ENCODE measurements at places on chromosomes 2 and 18. TPM values are rescaled to one million over a fixed set of nuclear protein-coding genes. Genes with fewer than 3 reads are reported as not detected.

GRCh38 chr2:207951734-207952470 is 73.4 kb downstream of the PLEKHM3 start:
- DNase-seq: no peak

- DNase-seq: no peak
Measured at GRCh38 chr2:209940936-209941335, 61.5 kb upstream of the RPE start.

GRCh38 chr18:12121175-12122042 is 27.8 kb downstream of the ANKRD62 start:
- no peak for DNase-seq

DNA sequence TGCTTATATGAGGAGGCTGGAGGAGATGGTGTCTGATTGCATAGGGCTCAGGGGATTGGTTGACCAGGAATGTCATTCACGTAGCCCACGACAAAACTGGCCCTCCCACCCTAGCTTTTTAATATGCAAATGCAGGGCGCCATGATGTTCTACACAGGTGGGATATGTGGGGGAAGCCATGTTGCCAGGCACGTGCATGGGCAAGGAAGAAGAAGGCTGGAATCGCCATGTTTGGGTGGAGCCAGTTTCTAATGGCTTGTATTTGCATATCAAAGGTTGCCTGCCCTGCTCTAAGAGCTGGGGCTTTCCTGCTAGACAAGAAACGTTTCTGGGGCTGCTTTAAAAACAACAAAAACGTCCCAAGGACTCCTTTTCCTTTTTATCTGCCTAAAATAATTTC is 26.5 kb upstream of the LINC00305 start:
- DNase-seq: no peak

NFATC1 gene
- total RNA-seq: 18.7 TPM

DNA sequence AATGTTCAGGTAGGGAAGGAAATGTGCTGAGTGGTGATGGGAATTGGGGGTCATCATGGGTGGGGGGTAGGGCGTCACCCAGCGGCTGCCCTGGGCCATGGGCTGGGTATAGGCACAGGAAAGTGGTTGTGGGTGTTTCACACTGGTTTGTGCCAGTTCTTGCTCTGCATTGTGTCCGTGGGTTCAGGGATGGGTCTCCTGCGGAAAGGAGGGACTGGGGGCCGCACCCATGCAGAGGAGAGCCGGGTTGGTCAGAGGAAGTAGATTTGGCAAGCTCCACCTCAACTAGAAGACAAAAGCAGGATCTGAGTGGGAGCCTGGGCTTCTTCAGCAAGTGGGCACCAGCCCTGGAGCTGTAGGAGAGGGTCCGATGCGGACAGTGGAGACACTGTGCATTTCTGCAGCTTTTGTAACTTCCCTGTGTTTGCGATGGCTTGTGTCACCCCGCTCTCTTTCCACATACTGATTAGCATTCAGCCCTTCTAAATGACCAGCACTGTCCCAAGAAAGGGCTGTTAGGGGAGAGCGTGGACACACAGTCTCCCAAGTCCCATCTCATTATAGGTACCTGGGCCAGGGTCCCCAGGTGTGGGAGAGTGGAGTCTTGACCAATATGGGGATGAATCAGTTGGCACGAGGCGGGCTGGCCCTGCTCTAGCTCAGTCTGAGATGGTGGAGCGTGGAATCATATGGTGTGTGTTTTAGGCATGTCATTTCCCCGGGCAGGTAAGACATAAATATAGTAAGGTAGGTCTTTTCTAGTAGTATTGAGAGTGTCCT is 67.2 kb downstream of the LRRFIP1 start:
- DNase-seq: no peak

DNA sequence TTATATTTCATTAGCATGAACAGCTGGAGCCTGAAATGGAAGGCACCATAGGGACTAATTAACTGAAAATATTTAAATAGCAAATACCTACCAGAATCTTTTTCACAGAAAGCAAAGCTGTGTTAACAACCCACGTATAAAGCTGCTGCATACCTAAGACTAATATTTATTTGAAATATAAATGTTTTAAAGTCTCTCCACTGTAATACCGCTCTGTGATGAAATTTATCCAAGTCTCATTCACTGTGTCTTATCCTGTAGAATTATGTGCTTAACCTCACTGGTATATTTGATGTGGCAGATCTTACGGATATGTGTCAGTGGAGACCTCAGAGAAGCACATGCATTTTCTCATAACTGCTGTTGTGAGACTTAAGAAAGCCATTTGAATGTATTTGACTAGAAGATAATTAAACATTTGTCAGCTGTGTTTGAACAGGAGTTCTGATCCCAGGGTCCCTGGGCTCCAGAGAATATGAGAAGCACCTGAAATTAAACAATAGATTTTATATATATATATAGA is 373.3 kb downstream of the ZNF804A start:
- no peak for DNase-seq

POTEJ gene
- not detected for total RNA-seq

SCYGR1 gene
- not detected for total RNA-seq

DNAH7 gene
- 0.25 TPM for total RNA-seq

GRCh38 chr2:208266553-208266893 is 468 bp downstream of the PIKFYVE start:
- no peak for DNase-seq

SLC40A1 gene
- total RNA-seq: 57.5 TPM

DNA sequence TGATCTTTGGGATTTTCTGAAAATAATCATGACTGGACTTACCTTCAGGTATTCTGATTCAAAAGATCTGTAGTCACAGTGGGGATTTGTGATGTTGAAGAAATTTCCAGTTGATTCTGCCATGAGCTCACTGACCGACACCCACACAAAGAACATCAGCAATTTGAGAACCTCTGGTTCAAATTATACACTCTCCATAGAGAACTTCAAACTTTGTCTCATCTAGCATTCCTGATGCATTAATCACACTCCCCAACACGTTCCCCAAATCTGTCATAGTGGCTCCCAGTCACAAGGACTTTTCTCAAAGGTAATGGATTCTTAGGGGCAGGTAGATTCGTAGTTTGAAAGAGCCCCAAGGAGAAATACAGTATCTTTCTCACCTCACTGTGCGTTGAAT is 584.3 kb downstream of the FBXO15 start:
- DNase-seq: no peak

GRCh38 chr2:154686162-154686561 is 12.3 kb upstream of the KCNJ3 start:
- DNase-seq: no peak

DNA sequence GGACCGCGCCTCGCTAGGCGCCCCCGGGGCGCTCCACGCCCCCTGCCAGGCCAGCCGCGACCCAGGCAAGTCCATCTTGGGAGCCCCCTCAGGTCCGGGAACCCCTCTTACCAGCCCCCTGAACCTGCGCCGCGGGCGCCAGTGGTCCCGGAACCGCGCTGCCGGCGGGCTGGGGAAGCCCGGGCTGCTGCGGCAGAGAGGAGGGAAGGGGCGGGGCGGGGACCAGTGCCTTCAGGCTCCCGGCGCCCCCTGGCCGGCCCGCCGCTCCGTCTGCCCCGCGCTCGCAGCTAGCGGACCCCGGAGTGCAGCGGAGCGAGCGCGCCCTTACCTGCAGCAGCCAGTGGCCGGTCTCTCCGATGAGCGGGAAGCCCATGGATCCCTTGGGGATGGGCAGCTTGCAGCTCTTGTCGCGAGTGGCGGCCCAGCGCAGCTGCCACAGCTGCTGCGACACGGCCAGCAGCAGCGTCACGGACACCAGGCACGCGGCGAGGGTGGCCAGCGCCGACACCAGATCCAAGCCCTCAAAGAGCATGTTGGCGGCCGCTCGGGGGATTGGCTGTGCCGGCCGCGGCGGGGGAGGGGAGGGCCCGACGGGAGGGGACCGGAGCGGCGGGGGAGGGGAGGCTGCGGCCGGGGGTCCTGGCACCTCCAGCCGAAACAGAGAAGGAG is at the start of gene CYP26B1:
TSS of gene CYP26B1 (minus strand) at position 560 of the 669 bp plus-strand sequence. CDS start at position 532, 28 bp downstream.
- peak; percentile 67 for DNase-seq

GRCh38 chr2:135490376-135490775 is 40.6 kb downstream of the ZRANB3 start:
- DNase-seq: no peak

USP34 gene
- 39.8 TPM for total RNA-seq

GRCh38 chr2:105872830-105873229 is 128.1 kb downstream of the NCK2 start:
- no peak for DNase-seq

IFT172 gene
- 22.4 TPM for total RNA-seq

UPP2 gene
- total RNA-seq: not detected

DNA sequence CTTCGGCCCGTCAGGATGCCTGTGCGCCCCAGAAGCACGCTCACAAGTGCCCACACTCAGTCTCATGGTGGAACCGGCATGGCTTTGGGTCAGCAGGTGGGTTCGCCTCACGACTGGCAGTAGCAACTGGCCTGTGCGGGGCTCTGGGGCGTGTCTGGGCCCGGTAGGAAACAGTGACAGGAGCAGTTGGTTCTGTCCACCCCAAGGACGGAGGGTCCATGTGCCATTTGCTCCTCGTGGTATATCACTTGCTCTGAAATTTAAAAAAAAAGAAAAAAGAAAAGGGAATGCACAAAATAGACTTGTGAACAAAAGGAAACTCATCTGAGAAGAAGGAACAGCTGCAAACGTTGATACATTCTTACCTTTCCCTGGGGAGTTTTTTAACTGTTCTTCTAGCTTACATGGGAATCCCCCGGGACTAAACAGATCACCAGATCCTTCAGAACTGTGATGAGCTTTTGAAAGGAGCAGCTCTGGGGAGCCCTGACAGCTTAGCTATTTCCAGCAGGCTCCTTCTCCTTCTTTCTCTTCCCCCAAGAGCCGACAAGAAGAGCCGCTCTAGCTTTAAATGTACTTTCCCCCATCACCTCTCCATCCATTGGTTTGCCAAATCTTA is 42.8 kb downstream of the TRAPPC12 start:
- no peak for DNase-seq

- DNase-seq: peak; percentile 35
Measured at GRCh38 chr2:239246723-239247122, 154.1 kb downstream of the HDAC4 start.

- no peak for DNase-seq
Measured at GRCh38 chr2:101883860-101884259, 107.9 kb upstream of the IL1R2 start.

CPO gene
- 0.27 TPM for total RNA-seq

- no peak for DNase-seq
Measured at GRCh38 chr2:152421521-152422370, 86.8 kb downstream of the FMNL2 start.

DNA sequence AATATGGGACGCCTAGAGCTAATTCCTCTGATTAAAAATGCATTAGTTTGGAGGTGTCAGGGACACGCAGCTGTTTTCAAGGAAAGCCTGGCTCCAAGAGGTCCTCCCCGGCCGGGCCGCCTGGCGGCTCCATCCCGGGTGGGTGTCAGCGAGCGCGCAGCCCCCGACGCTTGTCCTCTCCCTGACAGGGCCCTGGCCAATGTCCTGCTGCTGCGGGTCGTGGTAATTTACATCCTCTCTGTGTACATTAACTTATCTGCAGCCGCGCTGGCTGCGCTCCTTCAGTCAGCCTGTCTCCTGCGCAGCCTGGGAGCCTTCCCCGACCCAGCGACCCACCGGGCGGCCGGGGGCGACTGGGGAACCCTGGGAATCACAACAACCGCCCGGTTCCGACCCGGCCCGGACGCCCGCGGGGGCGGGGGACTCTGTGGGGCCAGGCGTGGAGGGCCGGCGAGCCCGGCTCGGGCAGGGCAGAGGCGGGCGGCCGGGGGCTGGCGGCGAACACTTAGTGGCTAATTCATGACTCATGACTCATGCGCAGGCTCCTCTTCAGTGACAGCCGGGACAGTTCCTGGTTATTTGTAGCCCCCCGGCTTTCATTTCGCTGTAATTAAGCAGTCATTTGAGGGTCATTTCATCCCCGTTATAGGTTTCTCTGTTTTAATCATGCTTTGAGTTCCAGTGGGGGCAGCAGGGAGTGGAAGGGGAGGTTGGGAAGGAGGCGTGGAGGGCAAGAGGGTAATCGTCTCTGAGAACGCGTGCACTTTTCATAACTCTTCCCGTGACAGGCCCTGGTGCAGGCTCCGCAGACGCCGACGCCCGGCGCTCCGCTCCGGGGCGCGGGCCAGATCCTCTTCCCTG is 141.9 kb upstream of the CTAGE1 start:
- peak; percentile 87 for DNase-seq

GRCh38 chr2:9440058-9440727 is 16.7 kb downstream of the CPSF3 start:
- DNase-seq: no peak

DNA sequence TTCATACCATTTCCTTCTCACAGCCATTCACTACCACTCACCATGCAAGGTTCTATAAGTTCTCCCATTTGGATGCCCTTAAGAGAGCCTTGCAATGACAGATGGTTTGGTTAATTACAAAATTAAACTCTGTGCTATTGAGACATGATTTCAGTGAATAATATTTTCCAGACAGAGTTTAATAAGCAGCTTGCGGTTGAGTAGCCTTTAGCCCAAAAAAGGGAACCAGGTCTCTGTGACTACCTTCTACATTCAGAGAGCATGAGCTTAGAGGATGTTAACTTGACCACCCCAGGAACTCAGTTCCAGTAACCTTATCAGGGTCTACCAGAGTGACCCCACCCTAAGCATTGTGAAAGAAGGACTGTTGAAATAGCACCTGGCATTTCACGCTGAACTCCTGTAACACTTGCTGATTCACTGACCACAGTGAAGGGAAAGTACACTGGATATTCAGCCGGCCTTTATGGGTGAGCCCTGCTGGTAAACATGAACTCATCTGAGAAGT is 1173.1 kb upstream of the ZEB2 start:
- DNase-seq: no peak

DNA sequence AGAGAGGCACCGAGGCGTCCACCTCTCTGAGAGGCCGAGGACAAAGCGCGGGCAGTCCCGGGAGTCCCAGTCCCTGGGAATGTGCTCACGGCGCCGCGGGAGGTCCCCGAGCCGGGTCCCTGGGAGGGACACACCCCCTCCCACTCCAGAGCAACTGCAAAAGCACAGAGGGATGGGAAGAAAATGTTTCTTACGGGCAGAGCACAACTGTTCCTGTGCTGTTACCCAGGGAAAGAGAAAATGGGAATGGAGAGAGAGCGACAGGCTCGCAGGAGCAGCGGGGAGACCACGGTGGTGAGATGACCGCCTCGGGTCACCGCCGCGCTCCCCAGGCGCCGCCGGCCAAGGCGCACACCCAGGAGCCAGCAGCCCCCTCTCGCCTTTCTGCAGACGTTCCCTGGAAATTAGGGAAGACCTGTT is 1.2 kb upstream of the BCL11A start:
- DNase-seq: no peak

GRCh38 chr2:60961457-60961856 is 56.1 kb upstream of the PEX13 start:
- no peak for DNase-seq

DCDC2C gene
- not detected for total RNA-seq

GRCh38 chr2:95272299-95272751 is 1.9 kb upstream of the PROM2 start:
- DNase-seq: no peak

GRCh38 chr18:46711444-46711863 is 45.4 kb downstream of the ST8SIA5 start:
- peak; percentile 42 for DNase-seq

- no peak for DNase-seq
Measured at GRCh38 chr2:69944756-69945155, 16.7 kb downstream of the ASPRV1 start.

GRCh38 chr2:68103030-68103708 is 40.4 kb upstream of the C1D start:
- DNase-seq: no peak

All from left ventricle myocardium superior (tissue), 1 donor.